ENCODE measurements at places on chromosomes 3 and 15.

DNA sequence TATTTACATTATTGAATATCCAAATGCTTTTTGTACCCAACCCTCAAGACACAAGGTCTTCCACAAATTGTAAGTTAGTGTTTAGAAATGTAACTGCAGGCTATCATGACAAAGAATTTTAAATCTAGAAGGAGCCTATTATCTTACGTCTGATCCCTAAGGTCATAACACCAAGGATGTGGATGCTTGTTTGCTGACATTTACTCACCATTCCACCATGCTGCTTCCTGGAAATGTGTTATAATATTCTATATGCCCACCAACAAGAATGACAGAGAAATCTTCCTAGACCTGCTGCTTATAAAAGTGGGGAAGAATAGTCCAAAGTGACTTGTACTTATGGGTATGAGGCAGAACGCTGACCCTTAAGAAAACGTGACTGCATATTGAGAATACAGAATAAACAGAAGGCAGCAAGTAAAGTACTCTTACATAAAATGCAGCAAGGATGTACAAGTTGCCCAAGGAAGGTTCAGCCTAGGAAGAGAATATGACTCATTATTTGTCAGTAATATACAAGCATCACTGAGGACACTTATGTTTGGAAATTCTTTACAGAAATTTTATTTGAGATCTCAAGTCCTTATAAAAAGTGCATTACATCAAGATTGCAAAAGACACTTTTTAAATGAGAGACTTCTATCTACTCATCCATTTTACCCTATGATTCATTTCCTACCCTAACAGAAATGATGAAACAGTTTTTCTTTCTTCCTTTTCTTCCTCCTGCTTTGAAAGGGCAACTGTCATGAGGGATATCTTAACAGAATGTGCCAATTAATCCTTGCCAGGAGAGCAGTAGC is 59.6 kb downstream of the ESYT3 start:
- H3K27me3 ChIP-seq, result no peaks in the 10 kb centered on the region
- DNase-seq, result no peak
- H3K27ac ChIP-seq, result no peak overlapping the region
- no peaks in the 10 kb centered on the region for H3K4me1 ChIP-seq
- H3K36me3 ChIP-seq, result peaks cover 80% of the 10 kb centered on the region
- no peak overlapping the region for H3K4me3 ChIP-seq

DNA sequence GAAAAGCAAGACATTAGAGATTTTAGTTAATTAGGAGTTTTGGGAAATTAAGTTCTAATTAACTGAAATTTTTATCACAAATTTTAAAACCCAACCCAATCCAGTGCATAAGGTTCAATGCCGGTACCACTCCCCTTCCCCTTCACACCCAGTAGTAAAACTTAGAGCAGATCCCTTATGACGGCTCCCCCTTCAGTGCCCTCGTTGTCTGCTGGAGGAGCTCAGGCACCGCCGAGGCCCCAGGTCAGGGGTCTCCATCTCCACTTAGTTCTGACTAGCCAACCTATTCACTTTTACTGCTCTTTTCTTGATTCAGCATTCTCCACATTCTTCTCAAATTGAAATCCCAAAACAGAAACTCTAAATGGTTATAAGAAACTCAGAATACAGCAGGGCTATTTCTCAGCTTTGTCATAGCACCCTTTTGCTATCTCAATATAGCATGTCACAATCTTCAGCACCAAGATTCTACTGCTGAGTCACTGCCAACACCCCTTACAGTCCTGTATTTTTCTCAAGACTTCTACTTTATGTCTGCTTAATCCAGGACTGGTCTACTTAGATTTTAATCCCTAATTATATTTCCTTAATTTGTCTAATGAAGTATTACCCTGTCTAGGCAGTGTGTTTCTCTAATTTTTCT is 39.8 kb downstream of the TUBGCP4 start:
- no peak overlapping the region for H3K4me3 ChIP-seq
- H3K36me3 ChIP-seq, result peaks cover 95% of the 10 kb centered on the region
- H3K4me1 ChIP-seq, result peaks cover 3% of the 10 kb centered on the region
- no peak for DNase-seq
- no peaks in the 10 kb centered on the region for H3K27me3 ChIP-seq
- no peak overlapping the region for H3K27ac ChIP-seq

- H3K36me3 ChIP-seq, result no peaks in the 10 kb centered on the region
- no peak overlapping the region for H3K4me3 ChIP-seq
- no peak for DNase-seq
- no peak overlapping the region for H3K27ac ChIP-seq
- H3K27me3 ChIP-seq, result peaks cover 42% of the 10 kb centered on the region
Measured at GRCh38 chr3:189698811-189699210, 67.6 kb downstream of the TP63 start.

- H3K36me3 ChIP-seq, result no peaks in the 10 kb centered on the region
- H3K4me3 ChIP-seq, result no peak overlapping the region
- H3K27me3 ChIP-seq, result no peaks in the 10 kb centered on the region
- H3K27ac ChIP-seq, result no peak overlapping the region
Measured at GRCh38 chr15:88028024-88028423, 228.5 kb downstream of the NTRK3 start.

GRCh38 chr3:184241447-184242296 is 7.1 kb downstream of the ALG3 start:
- H3K36me3 ChIP-seq, result peaks cover 26% of the 10 kb centered on the region
- peak; percentile 73 for DNase-seq
- H3K27ac ChIP-seq, result no peak overlapping the region
- no peaks in the 10 kb centered on the region for H3K4me1 ChIP-seq

GRCh38 chr3:58568572-58569286 is 8.5 kb downstream of the FAM107A start:
- H3K36me3 ChIP-seq, result no peaks in the 10 kb centered on the region
- no peaks in the 10 kb centered on the region for H3K27me3 ChIP-seq
- H3K27ac ChIP-seq, result no peak overlapping the region
- DNase-seq, result peak; percentile 95
- peaks cover 5% of the 10 kb centered on the region for H3K4me1 ChIP-seq
- H3K4me3 ChIP-seq, result no peak overlapping the region
